Foreskin fibroblast (primary cell): ENCODE measurements at places on chromosomes 5 and 9.

GRCh38 chr5:158056130-158056825, 197.3 kb upstream of the CLINT1 start:
- DNase-seq = peak; percentile 45

GRCh38 chr5:72337159-72337558, 17.0 kb downstream of the PTCD2 start:
- DNase-seq = peak; percentile 25

- no peak for DNase-seq
Measured at GRCh38 chr9:16202221-16202620, 649.4 kb downstream of the CCDC171 start.

DNA sequence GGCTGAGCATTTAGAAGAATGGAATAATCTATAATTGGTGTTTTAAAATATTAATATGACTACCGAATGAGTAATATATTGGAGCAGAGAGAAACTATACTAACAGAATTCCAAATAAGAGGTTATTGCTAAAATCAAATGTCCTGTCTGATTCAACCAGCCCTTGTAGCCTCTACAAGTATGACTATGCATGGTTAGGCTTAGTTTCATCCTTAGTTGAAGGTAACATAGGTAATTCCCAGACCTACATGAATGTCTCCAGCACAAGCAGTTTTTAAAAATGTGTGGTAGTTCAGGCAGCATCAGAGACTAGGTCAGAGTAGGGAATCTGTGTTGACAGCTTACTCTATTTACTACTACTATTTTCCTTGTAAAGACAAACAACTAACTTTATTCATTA, 51.7 kb upstream of the SLC27A6 start:
- DNase-seq = no peak

DNA sequence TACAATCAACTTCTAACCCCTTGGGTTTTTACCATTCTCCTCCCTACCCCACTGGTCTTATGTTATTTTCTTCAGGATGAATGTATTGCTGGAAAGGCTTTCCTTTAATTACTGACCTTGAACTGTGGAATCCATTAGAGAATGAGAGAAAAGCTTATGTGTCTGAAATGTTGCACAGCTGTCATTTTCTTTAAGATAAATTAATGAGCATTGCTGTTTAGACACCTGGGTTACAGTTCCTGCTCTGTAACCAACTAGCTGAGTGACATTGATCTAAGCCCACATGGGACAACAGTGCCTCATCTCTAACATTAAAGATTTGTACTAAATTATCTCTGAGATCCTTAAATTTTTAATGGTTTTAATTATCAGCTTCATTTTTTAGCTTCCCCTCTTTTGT, 507.0 kb downstream of the TAF11L14 start:
- no peak for DNase-seq

GRCh38 chr9:92402360-92402759, 2.0 kb downstream of the OGN start:
- no peak for DNase-seq

- no peak for DNase-seq
Measured at GRCh38 chr5:264338-264737, 7.1 kb upstream of the PDCD6 start.

DNA sequence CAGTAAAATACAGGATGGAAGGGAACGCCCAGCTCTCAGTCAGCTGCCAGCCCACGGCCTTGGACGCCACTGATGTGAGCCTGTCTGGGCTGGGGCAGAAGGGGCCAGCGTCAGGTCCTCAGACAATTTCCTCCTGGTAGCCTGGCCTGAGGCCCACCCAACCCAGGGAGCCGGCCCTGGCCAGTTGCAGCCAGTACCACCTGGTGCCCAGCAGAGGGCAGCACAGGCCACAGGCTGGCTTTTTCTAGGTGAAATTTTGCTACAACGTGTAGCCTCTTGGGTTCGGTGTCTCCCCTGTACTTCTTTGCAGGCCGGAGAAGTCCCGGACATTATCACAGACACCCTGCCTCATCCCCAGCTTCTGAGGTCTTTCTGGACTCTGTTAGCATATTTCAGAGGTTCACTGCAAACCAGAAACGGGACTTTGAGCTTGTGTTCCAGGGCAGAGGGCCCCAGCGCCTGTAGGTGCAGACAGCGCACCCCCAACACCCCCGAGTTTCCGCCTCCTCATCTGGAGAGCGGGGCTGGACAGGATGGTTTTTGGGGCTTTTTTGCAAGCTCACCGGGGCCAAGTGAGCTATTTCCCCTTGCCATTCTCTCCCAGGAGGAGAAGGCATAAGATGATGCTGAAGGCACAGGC, 45.9 kb upstream of the KCNMB1 start:
- peak; percentile 24 for DNase-seq

DNA sequence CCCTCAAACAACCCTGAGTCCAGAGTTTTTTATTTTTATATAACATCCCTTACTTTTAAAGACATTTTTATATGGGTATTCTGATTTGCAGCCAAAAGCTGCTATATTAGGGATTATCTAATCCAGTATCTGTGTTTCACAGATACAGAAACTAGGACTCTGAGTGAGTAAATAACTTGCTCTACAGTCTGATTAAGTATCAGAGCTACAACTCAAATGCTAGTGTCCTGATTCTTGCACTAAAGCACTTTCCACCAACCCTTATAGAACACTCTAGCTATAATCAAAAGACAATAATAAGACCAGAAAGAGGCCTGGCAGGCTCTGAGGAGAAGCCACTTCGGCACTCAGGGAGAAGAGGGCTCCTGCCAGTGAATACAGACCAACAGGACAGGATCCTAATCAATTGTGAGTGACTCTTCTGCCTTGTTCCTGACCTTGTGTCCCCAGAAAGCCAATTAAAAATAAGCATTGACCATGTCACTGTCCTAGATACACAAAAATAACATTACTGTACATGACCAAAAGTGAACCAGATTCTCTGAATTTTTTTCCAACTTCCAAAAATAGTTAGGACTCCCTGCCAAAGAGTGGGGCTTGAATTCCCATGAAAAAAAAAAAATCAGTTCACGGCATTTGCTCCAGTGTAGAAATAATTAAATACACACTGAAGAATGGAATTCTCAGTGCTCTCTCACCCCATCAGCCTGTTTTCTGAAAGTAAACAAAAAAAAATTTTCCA, 63.6 kb upstream of the MAP3K1 start:
- no peak for DNase-seq

- DNase-seq = no peak
Measured at GRCh38 chr5:136985785-136986475, 513.2 kb downstream of the SPOCK1 start.

DNA sequence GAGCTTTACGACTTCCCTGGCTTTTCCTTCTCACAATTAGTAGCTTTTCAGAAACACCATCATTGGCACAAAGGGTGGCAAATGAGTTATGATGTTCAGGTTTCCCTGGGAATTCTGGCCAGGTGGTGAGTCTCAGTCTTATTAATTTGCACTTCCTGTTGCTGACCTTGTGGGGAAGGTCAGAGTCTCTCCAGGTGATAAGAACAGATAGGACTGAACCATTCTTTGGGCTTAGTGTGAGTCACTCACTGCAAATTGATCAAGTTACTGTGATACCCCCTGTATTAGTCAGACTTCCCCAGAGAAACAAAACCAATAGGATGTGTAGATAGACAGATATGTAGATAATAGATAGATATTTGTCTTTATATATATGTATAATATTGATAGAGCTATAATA, 53.8 kb upstream of the RANBP3L start:
- peak; percentile 28 for DNase-seq

DNA sequence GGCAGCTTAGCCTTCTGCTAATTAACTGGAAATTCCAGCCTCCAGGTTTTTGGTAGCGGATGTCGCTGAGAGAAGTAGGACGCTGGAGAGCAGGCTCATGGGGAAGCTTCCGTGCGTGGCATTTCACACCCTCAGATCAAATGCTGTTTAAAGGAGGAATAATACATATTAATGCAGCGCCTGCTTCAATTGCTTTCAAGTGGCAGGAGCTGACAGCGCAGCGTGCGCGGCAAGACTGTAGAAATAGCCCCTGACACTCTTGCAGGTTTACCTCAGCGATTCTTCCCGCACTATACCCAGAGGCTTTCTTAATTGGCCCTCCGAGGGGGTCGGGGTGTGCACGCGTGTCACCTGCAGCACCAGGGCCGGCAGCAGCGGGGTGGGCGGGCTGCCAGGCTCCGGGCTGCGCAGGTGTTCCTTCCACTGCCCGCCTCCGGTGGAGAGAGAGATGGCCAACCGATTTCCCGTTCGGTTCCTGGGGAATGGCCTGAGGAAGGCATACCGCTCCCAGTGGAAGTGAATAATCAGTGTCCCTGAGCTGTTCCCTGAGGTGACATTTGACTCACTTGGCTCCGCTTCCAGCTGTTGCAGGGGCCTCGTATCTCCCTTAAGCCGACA, 427.9 kb downstream of the KCTD16 start:
- no peak for DNase-seq

DNA sequence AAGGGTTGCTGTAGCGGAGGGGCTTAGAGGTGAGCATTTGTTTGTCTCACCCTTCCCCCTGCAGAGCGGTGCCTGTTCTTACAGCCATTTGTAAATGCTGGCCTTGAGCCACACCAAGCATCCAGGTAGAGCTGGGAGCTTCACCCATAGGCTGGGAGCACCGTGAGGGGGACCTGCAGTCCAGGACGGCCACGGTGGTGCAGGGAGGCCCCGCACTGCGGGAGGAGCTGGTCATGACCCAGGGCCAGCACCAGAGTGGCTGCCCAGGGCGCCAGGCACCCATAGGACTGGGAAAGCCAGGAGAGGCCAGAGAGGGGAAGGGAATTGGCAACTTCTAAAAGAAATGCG, 197.3 kb upstream of the ADAMTS16 start:
- no peak for DNase-seq

DNA sequence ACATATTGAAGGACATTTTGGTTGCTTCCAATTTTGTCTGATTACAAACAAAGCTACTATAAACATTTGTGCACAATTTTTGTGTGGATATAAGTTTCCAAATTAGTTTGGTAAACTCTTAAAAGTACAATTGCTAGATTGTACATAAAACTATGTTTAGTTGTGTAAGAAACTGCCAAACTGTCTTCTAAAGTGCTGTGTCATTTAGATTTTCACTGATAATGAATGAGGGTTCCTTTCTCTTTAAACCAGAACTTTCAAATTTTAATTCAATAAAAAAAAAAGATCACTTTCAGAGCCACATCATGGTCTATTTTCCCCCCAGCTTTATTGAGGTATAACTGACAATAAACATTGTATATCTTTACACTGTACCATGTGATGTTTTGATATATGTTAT, 74.0 kb upstream of the TRPC7 start:
- no peak for DNase-seq

DNA sequence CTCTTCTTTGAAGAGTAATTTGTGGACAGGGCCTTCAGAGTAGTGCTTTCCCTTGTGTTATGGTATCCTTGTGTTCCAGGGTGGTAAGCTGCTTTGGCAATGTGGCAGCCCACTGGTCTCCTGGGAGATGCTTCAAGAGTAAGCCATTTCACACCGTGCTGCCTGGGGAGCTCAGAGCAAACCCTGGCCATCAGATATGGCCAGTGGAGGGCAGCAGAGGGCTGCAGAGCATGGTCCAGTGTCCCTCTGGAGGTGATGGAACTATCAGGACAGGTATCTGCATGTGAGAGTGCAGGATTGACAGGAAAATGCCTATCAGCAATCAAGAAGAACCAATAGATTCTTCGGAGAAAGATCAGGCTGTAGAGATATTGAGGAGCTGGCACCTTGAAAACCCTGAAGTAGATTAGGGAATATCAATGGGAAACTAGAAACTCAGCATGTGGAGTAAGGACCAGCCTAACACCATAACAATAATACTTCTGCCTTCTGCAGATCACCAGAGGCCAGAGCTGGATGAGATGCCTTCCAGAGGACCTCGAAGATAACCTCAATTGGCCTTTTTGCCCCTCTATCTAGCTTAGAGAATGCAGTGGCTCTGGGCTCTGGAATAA, 90.8 kb downstream of the PLPPR1 start:
- no peak for DNase-seq

DNA sequence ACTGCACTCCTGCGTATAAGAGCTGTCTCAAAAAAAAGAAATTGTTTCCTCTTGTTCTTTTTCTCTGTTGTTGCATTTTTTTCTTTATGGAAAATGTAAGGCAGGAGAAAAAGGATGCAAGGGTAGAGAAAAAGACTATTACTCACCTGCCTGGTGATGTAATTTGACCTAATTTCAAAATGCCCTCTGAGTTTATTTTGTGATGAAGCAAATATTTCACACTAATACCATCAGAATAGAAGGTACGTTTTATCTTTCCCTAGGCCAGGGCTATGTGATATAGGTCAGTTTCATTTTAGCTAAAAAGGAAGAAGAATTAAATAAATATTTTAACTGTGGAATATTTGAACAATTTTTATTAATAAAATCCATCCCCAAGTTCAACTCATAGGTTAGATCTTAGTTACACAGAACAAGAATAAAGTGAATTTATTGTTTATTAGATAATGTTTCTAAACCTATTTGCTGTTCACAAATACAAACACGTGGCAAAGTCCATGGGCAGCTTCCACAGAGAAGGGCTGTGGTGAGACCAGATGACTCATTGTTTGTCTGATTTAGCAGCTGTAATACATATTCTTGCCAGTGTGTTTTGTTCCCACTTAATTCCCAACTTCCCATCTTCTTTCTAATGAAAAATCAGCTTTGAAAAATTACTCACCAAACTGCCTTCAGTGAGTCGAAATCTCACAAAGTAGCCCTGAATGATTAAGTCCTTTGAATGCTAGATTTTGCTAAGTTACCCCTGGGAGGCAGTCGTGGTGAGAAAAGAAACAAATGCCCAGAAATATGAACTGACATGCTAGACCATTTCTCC, 52.8 kb upstream of the CCDC112 start:
- peak; percentile 89 for DNase-seq

DNA sequence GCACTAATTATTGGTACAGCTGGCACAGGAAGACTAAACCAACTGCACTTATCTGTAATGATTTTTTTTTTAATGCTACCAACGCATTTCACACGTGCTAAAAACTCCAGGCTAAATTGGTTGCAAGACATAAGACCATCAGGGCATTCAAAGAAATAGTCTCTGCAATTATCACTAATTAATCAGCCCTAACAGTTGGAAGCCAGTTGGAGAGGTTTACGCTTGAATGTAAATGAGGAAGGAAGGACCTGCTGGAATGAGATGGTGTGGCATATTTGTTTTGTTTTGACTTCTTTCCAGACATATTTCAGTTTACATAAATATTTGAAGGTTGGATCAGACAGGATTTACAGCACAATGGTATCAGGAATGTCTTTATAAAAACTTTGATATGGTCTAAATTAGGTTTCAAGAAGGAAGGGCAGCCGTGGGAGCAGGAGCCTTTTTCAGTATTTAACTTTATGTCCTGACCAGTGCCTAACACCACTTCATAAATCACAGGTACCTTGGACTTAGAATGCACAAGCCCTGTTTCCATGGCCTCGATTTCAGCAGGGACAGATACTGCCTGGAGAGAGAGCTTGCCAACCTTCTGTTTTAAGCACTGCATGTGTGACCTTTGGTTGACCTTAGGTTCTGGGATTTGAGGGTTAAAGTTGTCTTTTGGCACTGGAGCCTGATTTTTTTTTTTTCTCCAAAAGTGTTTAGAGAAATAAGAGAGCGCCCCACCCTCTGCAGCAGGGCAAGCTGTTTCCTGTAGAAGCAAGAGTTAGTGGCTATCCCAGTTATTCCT, 199.8 kb upstream of the MAP3K1 start:
- DNase-seq = no peak

DNA sequence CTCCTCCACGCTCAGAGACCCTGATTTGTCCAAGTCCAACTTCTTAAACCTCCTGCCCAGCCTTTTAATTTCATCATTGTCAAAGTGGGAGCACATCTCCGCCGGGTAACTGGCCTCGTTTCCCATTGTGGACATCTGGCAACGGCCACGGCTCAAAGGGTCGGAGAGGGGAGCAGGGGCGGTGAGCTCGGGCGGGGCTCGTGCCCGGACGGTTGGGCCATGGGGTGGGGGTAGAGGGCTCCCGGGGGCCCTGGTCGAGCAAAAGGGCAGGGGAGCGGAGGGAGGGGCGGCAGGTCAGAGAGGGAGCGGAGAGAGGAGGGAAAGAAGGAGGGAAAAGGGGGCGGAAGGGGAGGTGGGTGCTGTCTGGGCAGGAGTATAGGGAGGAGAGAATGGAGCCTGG, at the start of gene PPP3R2:
TSS of gene PPP3R2 (minus strand) at position 174 of the 400 bp plus-strand sequence. CDS start at position 126, 48 bp downstream.
- DNase-seq = no peak
